Activated T-cell treated with anti-CD3 and anti-CD28 coated beads, Interleukin-2, amount 50 U/mL, for 72 hours (primary cell): ENCODE measurements at places on chromosomes 11 and 22.

GRCh38 chr11:45098929-45099328 lies 47.5 kb upstream of the PRDM11 start:
- DNase-seq = no peak

GRCh38 chr11:65583589-65583988 lies 7.7 kb downstream of the EHBP1L1 start:
- DNase-seq = no peak

GRCh38 chr11:2187280-2187707 lies 15.7 kb upstream of the TH start:
- DNase-seq = no peak

DNA sequence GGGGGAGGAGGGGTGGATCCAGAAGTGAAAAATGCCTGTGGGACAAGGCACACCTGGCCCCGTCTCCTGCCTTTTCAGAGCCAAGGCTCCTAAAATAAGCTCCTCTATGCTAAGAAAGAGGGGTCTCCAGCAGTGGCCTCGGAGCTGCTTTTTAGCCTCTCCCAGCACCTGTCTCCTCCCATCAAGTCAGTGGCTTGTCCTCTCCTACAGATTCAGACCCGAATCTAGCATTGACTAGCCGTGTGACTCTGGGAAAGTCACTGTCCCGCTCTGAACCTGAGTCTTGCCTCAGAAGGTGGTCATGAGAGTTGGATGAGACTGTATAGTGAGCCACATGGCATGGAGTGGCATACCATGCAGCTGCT lies 90.8 kb upstream of the THY1 start:
- DNase-seq = no peak

GRCh38 chr11:28481616-28482480 lies 373.7 kb downstream of the METTL15 start:
- DNase-seq = no peak
